Activated naive CD4-positive, alpha-beta T cell treated with anti-CD3 and anti-CD28 coated beads, Interleukin-2, amount 10 ng/mL, durations not matched to agents 7 days and 5 days (primary cell): ENCODE measurements at places on chromosomes 2 and 18.
A peak's percentile ranks its signal among the peaks of the same experiment; 100 is the strongest.

DNA sequence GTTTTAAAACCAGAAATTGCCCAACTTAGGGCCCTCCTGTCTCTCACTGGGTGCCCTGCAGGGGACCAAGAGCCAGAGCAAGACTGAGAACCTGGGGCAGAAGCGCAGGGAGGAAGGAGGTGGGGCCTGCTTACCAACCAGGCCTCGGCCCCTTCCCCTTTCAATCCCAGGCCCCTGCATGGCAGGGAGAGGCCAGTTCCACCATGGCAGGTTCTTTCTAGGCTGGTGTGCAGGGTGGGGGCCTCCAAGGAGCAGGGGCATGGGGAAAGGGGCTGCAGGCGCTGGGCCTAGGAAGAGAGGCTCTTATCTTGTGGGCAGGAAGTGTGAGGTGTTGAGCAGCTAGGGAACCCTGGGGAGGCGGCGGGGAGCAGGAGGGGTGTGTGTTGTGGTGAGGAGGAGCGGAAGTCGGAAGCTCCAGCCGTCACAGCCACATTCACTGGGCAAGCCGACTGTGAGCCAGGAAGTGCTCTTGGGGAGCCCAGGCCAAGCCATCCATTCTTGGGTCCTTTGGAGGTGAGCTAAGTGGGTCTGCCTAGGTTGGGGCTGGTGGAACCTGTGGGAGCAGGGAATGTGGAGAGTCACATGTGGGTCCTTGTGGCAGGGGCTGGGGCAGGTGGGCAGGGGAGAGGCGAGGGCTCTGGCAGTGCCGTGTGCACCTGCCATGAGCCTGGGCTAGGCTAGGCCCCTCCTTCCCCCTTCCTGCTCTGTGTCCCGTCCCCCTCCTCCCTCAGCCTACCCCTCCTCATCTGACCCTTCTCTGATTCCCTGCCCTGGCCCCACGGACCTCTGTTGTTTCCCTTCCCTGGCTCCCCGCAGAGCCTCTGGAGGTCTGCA lies at the start of gene PSD4:
Gene PSD4 (plus strand): TSS at position 430 of the 834 bp plus-strand sequence. CDS start 8,486 bp downstream, outside the sequence.
- peak; percentile 96 for DNase-seq

GRCh38 chr2:205545971-205546816 lies 136.1 kb upstream of the NRP2 start:
- DNase-seq, result no peak

GRCh38 chr2:27145682-27146081 lies 3.1 kb upstream of the TCF23 start:
- DNase-seq, result no peak

- DNase-seq, result no peak
These were observed 957.1 kb upstream of the CHAC2 start for GRCh38 chr2:52810460-52810859.

GRCh38 chr18:38427234-38427633 lies 861.6 kb upstream of the CELF4 start:
- no peak for DNase-seq

- DNase-seq, result no peak
These were observed 51.4 kb downstream of the IL1RL2 start for GRCh38 chr2:102238039-102238756.

GRCh38 chr2:146754606-146755005 lies 1090.2 kb upstream of the ACVR2A start:
- no peak for DNase-seq

GRCh38 chr2:24469148-24469650 lies 21.9 kb upstream of the NCOA1 start:
- no peak for DNase-seq

DNA sequence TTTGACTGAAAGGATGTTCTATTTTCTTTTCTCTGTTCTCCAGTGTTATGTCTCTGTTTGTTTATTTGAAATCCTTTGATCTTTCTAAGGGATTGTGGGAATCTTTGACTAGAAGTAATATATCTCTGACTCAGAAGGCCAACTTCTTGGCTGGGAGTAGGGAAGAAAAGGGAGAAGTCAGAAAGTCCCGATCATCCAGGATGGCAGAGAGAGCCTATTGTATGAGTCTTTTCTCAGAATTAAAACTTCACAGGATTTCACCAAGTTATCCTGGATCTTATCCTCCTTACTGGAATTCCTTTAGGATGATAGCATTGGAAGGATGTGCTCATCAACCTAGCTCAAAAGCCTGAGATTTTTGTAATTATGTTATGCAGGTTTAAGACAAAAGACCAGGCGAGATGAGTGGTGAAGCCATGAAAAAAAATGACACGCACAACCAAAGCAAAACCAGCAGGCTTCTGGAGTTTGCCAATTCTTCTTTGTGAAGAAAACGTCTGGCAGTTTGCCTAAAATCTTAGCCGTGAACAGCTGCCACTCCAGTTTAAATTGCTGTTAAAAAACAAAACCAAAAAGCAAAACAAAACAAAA lies 383.6 kb upstream of the SMIM21 start:
- no peak for DNase-seq

DNA sequence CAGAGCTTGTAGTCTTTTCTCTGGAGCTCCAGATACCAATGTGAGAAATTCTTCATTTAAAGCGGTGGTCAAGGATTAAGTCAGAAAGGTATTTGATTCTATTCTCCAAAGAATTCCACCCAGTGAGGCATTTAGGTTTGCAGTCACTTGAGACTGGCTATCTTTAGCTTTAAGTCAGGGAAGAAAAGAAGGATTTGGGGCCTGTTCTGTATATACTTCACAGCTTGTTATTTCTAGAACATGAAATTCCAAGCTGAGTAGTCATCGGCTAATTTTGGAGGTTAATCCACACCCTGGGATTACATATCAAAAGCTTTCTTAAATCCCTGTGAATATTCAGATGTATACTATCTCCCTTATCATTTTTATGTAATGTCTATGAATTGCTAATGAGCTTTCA lies 39.4 kb downstream of the MYOM1 start:
- DNase-seq, result no peak

DNA sequence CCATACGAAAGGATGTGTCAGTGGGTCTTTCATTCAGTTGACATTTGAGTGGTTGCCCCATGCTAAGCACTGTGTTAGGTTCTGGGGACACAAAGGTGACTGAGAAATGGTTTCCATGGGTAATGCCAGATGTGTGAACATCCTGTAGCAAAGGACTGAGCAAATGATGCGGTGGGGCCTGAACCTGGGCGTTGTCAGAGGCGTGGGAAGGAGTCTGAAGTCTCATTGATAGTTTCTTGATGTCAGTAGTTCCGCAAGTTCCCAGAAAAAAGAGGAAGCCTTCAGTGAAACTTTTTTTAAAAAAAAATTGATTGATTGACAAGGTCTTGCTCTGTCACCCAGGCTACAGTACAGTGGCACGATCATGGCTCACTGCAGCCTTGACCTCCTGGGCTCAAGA lies 56.9 kb downstream of the LIMS1 start:
- DNase-seq, result no peak

DNA sequence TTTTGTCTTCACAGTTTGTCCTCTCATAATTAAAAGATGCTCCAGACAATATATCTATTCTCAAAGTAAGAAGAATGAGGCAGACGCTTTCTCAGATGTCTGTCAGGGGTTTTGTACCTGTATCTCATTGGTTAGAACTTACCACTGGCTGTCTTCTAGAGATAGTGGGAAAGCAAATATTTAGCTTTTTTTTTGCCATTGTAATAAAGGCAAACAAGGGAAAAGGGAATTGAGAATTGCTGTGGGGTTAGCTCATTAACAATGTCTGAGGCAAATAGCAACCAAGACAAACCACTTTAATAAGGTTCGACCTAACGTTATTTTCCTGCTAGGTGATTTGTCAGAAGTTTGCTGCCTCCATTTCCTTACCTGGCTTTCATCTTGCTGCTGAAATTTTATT lies 30.0 kb downstream of the ZNF638 start:
- DNase-seq, result no peak

- DNase-seq, result no peak
These were observed 80.2 kb downstream of the PXDN start for GRCh38 chr2:1664076-1664605.

- no peak for DNase-seq
These were observed 14.4 kb upstream of the SMIM21 start for GRCh38 chr18:75441896-75442295.

DNA sequence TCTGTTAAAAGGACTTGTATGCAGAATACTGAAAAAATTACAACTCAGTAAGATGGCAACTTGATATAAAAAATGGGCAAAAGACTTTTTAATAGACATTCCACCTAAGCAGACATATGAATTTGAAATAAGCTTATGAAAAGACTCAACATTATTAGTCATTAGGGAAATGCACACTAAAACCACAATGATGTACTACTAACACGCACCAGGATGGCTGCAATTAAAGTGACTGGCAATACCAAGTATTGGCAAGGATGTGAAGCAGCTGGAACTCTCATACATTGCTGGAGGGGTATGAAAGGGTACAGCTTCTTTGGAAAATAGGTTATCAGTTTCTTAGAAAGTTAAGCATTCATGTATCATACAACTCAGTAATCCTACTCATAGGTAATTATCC lies 3.2 kb upstream of the ENOSF1 start:
- DNase-seq, result no peak

DNA sequence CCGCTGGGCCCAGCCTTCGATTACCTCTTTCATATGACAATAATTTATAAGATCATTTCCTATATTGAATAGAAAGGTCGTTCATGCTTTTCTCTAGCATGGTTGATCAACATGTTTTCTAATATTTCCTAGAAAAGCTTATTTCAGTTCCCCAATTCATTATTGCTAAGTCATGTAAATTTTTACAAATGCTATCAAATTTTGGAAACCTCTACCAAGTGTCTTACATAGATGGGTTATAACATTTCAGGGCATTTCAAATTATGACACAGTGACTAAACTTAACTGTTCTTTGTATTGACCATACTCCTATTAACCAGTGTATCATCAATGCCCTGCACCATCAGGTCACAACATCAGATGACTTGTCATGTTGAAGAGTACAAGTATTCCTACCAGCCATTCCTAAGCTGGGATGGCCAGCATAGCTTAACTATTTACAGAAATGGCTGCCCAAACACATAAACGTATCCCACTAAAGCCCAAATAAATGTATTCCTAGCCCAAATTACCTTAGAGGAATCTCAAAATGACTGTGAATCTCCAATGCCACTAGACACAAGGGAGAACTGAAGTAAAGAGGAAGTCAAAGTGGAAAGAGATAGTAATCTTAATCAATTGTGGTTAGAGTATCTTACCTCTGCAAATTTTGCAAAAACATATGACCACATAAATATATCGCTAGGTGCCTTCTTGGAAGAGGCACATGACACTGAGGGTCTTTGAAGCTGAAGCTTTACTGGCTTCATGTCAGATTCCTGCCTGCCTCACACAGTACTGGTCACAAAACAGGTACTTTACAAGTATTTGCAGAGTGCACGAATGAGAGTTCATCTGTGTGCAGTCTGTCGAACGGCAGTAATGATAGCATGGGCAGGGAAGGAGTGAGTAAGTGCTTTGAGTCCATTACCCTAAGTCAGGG lies 87.3 kb upstream of the TLK1 start:
- peak; percentile 55 for DNase-seq

DNA sequence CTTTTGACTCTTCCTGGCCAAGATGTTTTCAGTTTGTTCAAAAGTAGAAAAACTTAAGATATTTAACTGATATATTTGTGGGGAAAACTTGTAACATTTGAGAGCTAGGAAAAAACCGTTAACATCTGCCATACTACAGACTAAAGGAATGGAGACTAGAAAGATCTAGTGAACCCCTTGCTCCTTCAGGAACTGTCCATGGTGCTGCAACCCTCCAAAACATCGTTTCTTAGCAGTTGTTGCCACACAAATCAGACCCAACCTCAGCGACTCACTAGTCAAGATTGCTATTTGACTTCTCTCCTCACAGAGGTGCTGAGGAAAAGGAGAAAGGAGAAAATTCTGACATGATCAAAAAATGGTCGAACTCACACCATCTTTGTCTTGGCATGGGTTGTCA lies 393.8 kb upstream of the LYPD1 start:
- DNase-seq, result peak; percentile 21

DNA sequence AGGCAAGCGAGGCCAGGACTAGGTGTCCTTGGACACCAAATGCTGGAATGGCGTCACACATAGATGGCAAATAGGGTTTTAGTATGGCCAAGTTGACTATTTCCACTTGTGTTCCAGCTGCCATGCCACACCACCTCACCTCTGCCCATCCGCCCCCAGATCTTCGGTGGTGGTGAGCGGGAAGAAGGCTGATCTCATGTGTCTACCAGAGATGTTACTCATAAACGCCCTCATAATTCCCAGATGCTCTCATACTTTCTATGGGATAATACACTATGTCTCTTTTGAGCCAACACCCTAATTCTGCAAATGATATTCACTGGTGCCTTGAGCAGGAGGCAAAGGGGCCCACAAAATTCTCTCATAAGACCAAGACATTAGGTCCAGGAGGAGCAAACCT lies 281.1 kb upstream of the FN1 start:
- DNase-seq, result no peak

- peak; percentile 78 for DNase-seq
These were observed 82.8 kb upstream of the SEC11C start for GRCh38 chr18:59056706-59057492.

DNA sequence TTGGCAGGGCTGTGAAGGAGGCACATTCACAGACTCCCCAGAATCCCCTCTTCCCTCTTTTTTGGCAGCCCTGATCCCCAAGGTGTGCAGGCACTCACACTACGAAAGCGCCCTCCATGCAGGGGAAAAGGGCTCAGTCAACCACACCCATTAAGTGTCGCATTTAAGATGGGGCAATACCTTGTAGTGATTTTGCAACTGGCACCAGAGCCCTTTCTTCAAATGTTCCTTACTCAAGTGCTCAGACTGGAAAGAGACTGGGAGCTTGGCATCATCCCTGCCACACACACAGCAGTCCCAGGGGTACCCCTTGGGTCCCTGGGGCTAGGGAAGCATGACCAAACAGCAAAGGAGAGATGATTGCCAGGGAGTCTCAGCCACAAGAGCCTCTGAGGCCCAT lies 190.1 kb downstream of the HAUS1 start:
- no peak for DNase-seq

DNA sequence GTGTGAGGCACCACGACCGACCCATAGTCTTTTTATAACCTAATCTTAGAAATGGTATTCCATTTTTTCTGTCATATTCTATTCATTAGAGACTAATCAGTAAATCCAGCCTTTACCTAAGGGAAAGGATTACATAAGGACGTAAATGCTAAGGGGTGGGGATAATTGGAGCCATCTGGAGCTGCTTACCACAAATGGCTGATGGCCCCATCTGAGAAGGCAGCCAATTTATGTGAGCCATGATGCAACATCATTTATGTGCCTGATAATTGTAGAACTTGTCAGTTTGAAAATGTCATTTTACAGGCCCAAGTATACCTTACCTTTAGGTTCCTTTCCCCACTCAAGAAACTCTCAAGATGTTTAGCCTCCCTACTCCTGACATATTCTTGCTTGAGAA lies 44.0 kb downstream of the ARHGEF33 start:
- DNase-seq, result no peak

DNA sequence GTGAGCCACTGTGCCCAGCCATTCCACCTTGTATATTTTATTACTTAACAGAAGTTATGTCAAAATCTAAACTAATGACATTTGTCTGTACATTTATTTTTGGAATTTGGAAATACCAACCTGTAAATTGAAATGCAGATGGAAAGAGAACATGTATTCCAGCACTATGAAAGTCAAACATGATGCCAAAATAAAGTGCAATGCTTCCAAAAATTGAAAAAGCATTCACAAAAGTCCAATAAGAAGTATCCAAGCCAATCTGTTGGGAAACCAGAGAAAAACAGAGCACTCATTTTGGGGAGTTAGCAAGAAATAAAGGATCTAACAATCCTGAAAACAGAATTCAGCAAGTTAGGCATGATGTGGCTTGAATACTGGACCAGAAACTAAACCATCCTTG lies 30.3 kb upstream of the NARS1 start:
- DNase-seq, result no peak
